ENCODE measurements at places on chromosomes 6 and 20.
A peak's percentile ranks its signal among the peaks of the same experiment; 100 is the strongest.

GRCh38 chr20:17850684-17851026 is 117.9 kb downstream of the SNX5 start:
- DNase-seq = no peak

- no peak for DNase-seq
Measured at GRCh38 chr20:9136114-9136513, 67.2 kb downstream of the PLCB4 start.

DNA sequence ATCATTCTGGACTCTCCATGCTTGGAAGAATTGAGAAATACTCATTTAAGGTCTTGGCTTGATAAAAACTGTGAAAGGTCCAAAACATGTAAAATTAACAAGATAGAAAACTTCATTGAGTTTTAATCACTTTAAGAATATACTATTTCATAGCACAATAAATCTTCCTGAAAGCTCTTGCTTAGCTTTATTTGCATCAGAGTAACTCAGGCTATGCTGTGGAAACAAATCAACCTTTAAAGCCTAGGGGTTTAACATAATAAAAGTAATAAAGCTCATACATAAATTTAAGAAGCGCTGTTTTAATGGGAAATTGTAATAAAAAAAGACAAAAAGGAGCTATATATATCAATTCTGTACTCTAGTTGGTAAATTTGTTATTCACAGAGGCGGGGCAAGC is 77.2 kb upstream of the PTCHD4 start:
- no peak for DNase-seq

- no peak for DNase-seq
Measured at GRCh38 chr6:116165596-116165995, 39.7 kb upstream of the COL10A1 start.

DNA sequence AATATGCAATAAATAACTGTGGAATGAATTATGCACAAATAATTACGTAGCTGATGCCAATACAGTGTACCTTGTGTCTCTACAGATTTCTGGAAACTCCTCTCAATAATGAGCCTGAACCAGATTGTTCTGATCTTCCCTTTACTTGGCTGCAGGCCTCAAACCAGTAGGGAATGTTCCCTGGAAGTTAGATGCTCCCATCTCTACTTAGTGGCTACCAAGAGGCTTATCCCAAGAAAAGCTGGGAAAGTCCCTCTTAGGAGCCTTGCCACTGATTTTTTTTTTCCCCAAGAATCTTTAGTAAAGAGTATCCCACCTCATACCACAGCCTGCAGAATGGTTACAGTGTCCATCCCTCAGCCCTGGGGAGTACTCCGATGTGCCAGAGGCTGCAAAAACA is 702.1 kb downstream of the RFPL4B start:
- no peak for DNase-seq

GRCh38 chr6:160734627-160735026 is 32.6 kb downstream of the PLG start:
- no peak for DNase-seq

GRCh38 chr6:63635215-63635587 is 401 bp upstream of the PHF3 start:
- no peak for DNase-seq

- no peak for DNase-seq
Measured at GRCh38 chr6:169328112-169328801, 74.6 kb upstream of the THBS2 start.

GRCh38 chr6:136812174-136812573 is 10.2 kb upstream of the PEX7 start:
- DNase-seq = no peak

- DNase-seq = no peak
Measured at GRCh38 chr6:112409311-112409710, 62.2 kb downstream of the RFPL4B start.

- DNase-seq = no peak
Measured at GRCh38 chr6:166365221-166365620, 17.5 kb downstream of the MPC1 start.

DNA sequence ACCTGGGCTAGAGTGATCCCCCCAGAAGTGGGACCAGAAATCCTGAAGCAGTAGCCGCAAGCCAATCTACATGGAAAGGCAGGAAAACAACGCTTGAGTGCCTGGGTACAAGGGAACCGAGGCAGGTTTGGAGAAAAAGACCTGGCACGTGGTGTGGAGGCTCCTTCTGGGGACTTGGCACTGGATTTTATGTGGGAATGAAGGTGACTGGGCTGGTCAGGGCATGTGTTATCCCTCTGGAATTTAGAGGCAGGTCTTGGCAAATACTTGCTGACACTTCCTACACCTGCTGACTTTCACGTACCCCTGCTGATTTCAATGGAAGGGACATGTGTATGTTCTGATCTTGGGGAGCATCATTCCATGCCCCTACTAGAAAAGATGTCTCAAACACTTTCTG is 25.0 kb upstream of the FAM217A start:
- no peak for DNase-seq

- no peak for DNase-seq
Measured at GRCh38 chr20:13913131-13913530, 77.3 kb downstream of the SEL1L2 start.

GRCh38 chr20:54043076-54043967 is 27.1 kb downstream of the BCAS1 start:
- no peak for DNase-seq

DNA sequence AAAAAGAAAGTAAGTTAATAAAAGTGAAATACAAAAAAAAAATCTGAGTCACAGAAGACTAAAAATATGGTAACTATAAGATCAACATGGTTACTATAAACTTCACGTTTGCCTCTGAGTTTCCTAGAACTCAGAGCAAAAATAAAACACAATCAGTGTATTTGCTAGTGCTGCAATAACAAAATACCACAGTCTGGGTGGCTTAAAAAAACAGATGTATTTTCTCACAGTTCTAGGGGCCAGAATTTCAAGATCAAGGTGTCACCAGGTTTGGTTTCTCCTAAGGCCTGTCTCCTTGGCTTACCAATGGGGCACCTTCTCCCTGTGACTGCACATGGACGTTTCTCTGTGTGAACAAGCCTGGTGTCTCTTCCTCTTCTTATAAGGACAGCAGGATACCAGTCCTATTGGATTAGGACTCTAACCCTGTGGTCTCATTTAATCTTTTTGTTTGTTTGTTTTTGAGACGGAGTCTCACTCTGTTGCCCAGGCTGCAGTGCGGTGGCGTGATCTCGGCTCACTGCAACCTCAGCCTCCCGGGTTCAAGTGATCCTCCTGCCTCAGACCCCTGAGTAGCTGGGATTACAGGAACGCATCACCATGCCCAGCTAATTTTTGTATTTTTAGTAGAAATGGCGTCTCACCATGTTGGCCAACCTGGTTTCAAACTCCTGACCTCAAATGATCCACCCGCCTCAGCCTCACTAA is 104.9 kb upstream of the LOC128125822 start:
- DNase-seq = no peak

GRCh38 chr6:164347455-164347854 is 932.9 kb downstream of the QKI start:
- DNase-seq = no peak

DNA sequence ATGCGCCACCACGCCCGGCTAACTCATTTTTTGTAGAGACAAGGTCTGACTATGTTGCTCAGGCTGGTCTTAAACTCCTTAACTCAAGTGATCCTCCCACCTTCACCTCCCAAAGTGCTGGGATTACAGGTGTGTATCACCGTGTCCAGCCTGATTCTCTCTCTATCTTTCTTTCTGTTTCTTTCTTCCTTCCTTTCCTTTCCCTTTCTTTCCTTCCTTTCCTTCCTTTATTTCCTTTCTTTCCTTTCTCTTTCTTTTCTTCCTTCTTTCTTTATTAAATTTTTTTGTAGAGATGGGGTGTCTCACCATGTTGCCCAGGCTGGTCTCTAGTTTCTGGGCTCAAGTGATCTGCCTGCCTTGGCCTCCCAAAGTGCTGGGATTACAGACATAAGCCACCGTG is 38.7 kb upstream of the MTHFD1L start:
- no peak for DNase-seq

DNA sequence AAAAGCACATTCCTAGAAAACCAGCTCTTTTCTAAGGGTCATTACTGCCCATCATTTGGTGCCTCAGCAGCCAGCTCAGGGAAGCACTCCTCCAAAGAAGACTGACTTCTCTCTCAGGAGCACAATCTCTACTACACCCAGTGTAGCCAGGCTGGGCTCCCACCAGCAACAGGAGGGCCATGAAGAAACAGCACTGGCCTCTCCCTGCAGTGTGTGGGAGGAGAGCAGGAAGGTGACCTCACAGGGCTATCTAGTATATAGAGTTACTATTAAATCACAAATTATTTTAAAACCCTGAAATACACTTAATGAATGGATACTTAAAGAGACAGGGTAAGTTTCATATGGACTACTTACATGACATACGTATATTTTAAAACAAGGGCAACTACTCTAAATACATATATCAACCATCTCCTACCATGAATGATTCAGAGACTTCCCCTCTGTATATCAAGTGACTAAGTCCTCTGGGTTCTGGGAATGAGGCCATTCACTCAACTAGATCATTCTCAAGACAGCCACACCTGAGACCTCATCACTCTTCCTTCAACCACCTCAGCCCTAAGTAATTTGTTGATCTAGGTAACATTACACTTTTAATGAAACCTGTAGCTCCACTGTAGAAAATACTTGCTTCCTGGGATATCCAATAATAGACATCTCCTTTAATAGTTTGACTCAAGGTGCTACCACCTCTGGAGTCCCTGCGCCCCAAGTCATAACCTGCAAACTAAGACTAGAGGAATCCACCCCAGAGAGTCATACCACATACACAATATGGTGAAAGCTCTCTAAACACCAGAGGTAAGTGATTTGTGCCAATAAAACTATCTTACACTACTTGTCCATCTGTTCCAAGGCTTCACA is 25.2 kb downstream of the TBX18 start:
- DNase-seq = no peak

DNA sequence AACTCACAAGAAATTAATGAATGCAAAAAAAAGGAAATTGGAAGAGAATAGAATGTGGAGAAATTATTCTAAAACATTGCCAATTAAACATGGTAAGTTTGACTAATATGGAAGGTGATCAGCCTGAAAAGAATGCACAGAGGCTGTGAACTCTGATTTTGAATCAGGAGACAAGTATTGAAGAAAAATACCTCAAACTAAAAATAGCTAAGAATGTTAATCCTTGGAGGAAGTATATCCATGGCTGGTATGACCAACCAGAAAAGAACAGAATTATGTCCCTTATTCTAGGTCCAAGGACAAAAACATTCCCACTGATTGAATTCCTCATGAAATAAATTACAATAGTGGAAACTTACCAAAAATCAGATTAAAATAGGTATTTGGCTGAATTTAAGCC is 7.3 kb upstream of the RIMS1 start:
- no peak for DNase-seq

DNA sequence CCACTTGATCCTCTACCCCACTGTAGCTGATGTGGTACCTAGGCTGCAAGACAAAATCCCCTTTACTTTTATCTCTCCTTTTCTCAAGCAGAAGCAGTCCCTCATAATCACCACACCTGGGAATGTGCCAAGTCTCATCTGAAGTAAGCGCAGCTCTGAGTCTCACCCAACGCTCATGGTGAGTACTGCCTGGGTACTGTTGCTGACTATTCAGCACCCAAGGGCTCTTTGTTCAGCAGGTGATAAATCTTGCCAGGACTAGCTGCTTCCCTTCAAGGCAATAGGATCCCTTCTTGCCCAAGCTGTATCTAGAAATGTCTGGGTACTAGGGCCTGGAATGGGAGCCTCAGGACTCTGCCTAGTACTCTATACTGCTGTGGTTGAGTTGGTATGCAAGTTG is 70.9 kb downstream of the GCLC start:
- no peak for DNase-seq

DNA sequence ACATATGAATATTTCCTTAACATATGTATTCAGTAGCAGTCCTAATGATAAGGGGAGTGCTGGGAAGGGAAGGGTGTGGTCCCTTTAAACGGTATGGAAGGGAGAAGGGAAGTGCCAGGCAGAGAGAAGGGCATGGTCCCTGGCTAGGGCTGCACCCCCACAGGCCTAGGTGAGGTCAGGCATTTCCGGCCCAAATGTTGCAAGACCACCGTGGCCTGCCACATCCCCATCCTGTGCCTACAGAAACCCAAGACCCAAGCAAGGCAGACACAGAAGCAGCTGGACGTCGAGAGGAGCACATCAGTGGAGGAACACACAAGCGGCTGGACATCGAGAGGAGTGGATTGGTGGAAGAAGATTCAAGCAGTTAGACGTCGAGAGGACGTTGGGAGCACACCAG is 5.9 kb downstream of the RRAGD start:
- no peak for DNase-seq

DNA sequence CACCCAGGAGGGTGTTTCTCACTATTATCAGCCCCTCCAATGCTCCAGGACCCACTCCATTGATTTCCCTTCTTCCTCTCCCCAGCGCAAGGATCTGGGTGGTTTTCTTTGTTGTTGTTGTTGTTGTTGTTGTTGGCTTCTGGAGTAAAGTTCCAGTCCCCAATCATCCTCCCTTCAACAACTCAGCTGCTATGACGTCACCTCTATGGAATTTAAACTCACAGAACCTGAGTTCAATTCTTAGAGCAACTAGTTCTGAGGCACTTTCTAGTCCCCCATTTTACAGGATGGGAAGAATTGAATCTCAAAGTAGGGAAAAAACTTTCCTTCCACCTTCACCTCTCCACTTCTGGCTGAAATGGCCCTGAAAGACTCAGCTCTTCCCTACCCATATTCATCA is 9.7 kb upstream of the WFDC8 start:
- no peak for DNase-seq

GRCh38 chr6:3517350-3517749 is 60.5 kb upstream of the SLC22A23 start:
- DNase-seq = no peak

- no peak for DNase-seq
Measured at GRCh38 chr20:20806121-20807095, 94.0 kb upstream of the RALGAPA2 start.

DNA sequence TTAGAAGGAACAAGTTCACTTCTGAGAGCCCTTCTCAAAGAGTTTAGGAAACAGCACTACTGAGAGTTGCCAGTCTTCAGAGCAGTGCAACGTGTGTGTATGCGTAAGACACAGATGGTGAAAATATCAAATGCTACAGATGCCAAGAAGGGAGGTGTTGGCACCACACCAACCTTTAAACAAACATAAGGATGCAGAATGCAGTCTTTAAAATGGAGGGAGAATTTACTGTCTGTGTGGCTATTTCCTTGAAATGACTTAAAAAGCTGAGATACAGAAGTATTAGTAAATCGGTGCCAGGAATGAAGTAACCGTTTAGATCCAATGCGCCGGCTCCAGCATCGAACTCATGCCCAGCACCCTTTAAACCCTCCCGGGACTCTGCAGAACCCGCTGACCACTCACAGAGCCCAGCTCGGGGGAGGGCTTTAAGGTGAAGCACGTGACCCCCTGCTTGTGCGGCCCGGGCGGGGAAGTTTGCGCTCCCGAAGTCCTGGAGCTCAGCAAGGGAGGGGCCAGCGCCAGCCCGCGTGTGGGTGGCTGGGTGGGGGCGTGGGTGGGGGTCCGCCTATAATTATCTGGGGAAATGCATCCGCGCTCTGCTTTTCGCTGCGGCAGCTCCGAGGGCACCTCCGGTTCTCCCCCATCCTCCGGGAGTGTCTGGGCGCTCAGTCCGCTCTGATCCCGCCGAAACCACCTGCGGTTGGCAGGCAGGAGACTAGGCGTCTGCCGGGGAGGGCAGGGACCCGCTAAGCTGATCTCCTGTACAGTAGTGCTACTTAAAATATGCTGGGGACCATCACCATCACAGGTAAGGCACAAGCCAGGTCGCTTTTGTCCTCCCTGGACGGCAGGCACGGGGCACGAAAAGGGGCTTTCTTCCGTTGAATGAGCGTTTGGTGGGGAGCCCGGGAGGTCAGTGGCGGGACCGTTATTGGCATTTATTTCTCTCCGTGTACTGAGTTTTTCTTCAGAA is 66.0 kb downstream of the ZBTB2 start:
- DNase-seq = peak; percentile 5

GRCh38 chr6:170006900-170007467 is 255.6 kb downstream of the ERMARD start:
- no peak for DNase-seq

Data from activated naive CD8-positive, alpha-beta T cell treated with anti-CD3 and anti-CD28 coated beads for 36 hours (primary cell).